ENCODE measurements at places on chromosomes 2 and 18.

DNA sequence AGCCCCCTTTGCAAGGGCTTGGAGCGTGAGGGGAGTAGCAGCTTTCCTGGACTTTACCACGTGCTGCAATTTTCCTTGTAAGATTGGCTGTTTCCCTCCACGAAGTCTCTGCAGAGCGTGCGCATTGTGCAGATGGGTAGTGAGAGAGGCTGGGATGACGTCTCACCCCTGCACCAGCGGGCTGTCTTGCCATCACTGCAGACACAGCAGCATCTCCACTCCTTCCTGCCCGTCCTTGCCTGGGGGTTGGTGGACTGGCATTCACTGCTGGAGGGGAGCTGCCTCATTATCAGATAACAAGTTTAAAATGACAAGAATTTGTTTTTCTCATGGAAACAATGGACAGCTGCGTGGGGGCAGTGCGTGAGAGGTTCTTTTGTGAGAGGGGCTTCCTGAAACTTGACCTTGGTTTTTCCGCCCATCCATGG lies 45.3 kb upstream of the HS6ST1 start:
- DNase-seq, result peak; percentile 68

- no peak for DNase-seq
Measured at GRCh38 chr2:198523710-198524109, 719.3 kb downstream of the PLCL1 start.

- DNase-seq, result no peak
Measured at GRCh38 chr2:37226863-37227262, 4.5 kb downstream of the CEBPZ start.

- DNase-seq, result no peak
Measured at GRCh38 chr2:69524799-69525198, 87.6 kb upstream of the NFU1 start.

GRCh38 chr18:22074282-22075070 lies 94.9 kb upstream of the GATA6 start:
- no peak for DNase-seq

DNA sequence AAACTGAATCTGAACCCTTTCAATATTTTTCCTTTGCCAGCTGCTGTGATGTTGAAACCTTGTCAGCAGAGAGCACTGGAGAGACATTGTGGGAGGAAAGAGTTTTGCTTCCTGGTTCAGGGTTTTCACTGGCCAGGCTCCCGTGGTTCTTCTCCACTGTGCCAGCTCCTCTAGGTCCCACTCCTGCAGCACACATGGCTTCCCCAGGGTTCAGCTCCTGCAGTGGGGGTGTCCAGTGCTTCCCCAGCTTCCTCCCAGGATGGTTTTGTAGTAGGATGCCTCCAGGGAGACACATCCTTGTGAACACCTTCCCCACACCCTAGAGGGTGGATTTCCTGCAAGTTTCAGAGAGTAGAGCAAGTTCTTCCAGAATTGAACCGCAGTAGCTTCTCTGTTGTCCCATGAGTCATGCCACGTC lies 24.0 kb upstream of the SULT1C3 start:
- DNase-seq, result peak; percentile 41

DNA sequence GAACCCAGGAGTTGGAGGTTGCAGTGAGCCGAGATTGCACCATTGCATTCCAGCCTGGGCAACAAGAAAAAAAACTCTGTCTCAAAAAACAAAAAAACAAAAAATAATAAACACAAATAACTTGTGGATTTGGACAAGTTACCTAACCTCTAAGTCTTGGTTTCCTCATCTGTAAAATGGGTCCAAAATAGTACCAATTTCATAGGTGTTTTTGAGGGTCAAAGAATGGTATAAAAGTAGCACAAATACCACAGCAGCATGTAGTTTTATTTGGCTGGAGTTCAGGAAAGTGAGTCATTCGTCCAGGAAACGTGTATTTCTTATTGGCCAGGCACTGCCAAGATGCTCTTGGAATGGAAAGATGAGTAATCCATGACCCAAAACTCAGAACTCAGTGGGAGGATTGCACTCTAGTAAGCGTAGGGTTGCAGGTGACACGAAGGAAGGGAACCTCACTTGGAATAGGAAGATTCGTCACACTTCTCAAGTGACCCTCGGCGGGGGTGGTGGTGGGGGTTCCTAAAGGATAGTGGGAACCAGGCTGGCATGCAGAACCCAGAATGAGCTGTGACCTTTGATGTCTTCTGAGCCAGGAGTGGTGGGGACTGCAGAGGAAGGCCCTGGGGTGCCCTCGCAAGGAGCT lies 24.4 kb downstream of the GRHL1 start:
- DNase-seq, result peak; percentile 97

- DNase-seq, result no peak
Measured at GRCh38 chr2:44869761-44870160, 71.7 kb upstream of the SIX3 start.

DNA sequence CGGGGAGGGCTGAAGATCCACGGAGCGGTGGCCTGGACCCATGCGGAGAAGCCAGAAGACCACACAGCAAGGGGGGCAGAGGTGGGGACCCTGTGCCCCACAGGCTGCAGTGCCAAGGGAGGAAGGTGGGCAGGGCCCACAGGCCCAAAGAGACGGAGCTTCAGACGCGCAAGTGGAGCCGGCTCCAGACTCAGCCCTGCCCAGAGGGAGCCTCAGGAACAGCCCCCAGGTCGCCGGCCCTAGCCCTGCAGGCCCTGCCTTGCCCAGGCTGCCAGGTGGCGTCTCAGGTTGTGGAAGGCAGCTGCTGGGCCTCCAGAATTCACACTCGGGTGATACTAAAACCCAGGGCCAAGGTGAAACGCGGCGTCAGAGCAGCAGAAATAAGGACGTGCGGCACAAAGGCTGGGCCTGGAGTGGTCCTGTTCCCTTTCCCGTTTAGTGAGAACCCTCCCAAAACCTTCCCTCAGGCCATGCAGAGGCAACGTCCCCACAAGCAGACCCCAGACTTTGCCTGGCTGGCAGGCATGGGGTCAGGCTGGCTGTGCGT lies 36.8 kb downstream of the SLC66A2 start:
- DNase-seq, result no peak

- DNase-seq, result no peak
Measured at GRCh38 chr2:190320696-190321095, 1.1 kb upstream of the HIBCH start.

- no peak for DNase-seq
Measured at GRCh38 chr2:129915303-129915840, 64.1 kb upstream of the RAB6C start.

- DNase-seq, result no peak
Measured at GRCh38 chr2:177129610-177130009, 83.0 kb upstream of the HNRNPA3 start.

DNA sequence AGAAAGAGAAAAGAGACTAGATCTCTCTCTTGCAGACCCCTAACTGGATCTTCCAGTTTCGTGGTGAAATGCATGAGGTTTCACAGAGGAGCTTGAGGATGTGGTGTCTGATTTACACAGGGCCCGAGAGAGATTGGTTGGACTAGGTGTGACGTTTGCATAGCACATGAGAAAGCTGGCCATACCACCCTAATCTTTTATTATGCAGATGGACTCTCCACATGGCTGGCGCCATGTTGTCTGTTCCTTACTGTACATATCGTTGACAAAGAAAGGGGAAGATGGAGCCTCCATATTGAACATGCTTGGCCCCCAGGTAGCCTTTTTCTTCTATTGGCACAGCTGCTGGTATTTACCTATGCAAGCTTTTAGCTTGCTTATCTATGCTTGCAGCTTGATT lies 27.5 kb upstream of the PGAP1 start:
- no peak for DNase-seq

GRCh38 chr2:20576598-20577115 lies 74.2 kb downstream of the HS1BP3 start:
- DNase-seq, result no peak

DNA sequence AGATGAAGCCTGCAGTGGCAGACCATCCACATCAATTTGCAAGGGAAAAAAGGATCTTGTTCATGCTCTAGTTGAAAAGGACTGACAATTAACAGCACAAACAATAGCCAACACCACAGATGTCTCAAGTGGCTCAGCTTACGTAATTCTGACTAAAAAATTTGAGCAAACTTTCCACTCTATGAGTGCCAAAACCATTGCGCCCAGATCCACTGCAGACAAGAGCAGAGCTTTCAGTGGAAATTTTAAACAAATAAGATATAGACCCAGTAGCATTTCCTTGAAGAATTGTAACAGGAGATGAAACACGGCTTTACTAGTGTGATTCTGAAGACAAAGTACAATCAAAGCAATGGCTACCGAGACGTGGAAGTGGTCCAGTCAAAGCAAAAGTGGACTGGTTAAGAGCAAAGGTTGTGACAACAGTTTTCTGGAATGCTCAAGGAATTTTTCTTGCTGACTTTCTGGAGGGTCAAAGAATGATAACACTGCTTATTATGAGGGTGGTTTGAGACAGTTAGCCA lies 12.0 kb upstream of the ZNF396 start:
- DNase-seq, result peak; percentile 64

GRCh38 chr2:99569386-99569785 lies 79.6 kb upstream of the REV1 start:
- DNase-seq, result no peak
